ENCODE measurements at places on chromosomes 7 and 10.

DNA sequence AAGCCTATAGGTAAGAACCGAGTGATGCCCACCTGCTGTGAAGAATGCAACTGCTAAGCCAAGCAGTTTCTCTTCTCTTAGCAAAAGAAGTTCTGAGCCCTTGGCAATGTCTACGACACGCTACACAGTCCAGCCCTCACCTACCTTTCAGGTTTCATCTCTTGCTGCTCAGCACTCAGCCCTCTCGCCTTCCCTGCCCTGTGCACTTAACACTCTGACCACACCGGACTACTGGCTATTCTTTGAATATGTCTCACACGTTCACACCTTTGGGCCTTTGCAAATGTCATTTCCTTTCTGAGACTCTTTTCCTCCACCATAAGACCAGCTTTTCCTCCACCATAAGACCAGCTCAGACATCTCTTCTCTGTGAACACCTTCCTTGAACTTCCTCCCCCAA lies 67.0 kb upstream of the ITGB1 start:
- no peak for DNase-seq

- DNase-seq, result no peak
Measured at GRCh38 chr7:5694221-5694754, 87.2 kb downstream of the RNF216 start.

DNA sequence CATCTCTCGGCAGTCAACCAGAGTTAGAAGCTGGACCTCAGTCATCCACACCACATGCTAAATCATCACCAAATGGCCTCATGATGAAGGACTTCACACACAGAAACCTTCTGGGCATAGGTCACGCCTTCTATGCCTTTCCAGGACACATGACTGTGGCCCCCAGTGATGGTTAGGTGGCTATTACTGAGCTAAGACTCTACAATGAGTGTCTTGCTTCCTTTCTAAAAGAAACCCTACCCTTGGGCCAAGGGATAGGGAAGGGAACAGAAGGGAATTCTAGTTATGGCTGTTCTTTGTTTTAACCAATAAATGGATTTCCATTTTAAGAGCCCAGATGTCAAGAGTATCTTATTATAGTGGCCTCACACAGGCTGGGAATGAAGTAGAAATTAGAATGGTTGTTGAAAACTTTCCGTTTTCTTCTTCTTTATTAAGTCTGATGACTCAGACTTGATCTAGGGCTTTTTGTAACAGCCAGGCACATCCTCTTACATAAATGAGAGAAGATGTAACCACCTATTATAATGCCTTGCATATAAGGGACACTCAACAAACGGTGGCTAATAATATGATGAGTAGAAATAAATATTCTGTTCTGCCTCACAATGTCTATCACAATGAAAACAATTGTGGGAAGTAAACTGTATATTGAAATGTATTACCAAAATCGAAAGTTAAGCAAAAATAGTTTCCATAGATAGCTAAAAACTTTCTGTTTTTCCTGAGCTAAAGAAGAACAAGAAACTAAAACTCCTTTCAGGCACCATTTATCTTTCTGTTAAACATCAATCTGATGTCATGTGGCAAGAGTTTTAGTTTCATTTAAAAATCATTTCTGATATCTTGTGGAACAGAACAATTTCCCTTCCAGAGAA lies 62.5 kb upstream of the TOMM7 start:
- DNase-seq, result no peak

GRCh38 chr7:41421056-41421455 lies 281.8 kb downstream of the INHBA start:
- DNase-seq, result no peak

- no peak for DNase-seq
Measured at GRCh38 chr7:81158189-81158588, 239.3 kb upstream of the SEMA3C start.

GRCh38 chr10:5679606-5680005 lies 5.0 kb upstream of the TASOR2 start:
- DNase-seq, result no peak
